ENCODE measurements at places on chromosomes 5 and 9.
A peak's percentile ranks its signal among the peaks of the same experiment; 100 is the strongest.

- DNase-seq, result no peak
These were observed 83.0 kb downstream of the OXCT1 start for GRCh38 chr5:41787265-41787664.

DNA sequence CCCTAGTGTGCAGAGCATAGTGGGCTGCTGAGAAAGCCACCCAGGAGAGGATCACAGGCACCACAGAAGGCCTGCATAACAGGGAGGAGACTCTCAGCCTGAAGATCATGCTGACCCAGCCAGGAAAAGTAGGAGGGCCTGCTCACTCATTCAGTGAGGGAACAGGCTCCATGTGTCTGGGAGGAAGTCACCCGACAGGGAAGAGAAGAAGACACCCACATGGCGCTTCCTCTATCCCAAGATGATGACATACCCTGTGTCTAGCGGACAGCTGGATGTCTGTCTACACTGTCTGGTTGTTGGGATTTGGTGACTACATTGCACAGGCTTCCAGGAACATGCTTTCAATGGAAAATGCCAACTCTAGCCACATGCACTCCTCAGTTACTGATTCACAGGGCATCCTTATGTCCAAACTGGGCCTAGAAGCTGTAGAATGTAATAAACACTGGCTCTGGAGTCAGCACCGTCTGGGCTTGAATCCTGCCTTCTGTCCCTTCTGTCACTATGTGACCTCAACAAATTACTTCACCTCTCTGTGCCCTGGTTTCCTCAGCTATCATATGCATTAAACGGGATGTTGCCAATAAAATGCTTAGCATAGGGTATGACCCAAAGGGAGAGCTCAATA is 47.6 kb downstream of the KLHL3 start:
- DNase-seq, result no peak

DNA sequence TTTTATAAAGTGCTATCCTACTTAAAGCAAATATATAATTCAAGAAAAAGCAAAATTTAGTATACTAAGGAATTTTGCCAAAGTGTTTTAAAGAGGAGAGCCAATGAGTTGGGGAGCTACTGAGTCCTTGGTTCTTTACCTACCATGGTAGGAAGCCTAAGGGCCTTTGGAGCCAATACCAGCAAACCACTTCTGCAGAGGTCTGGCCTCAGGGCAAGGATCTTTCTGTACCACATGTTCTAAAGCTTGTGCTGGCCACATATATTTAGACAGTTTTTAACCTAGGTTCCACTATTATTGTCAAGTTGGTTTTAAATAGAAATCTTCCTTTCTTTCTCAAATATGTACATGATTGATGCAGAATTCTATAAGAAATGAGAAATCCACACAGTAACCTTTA is 172.3 kb upstream of the NREP start:
- no peak for DNase-seq

DNA sequence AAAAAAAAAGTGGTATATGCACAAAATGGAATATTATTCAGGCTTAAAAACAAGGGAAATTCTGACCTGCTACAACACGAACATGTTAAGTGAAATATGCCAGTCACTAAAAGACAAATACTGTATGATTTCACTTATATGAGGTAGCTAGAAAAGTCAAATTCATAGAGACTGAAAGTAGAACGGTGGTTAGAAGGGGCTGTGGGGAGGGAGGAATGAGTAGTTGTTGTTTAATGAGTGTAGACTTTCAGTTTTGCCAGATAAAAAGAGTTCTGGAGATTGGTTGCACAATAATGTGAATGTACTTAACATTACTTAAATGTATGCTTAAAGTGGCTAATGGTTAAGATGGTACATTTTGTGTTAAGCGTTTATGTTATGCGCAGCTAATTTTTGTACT is 79.5 kb upstream of the IL12B start:
- no peak for DNase-seq

- DNase-seq, result no peak
These were observed 16.8 kb downstream of the ABCA1 start for GRCh38 chr9:104911032-104911607.

DNA sequence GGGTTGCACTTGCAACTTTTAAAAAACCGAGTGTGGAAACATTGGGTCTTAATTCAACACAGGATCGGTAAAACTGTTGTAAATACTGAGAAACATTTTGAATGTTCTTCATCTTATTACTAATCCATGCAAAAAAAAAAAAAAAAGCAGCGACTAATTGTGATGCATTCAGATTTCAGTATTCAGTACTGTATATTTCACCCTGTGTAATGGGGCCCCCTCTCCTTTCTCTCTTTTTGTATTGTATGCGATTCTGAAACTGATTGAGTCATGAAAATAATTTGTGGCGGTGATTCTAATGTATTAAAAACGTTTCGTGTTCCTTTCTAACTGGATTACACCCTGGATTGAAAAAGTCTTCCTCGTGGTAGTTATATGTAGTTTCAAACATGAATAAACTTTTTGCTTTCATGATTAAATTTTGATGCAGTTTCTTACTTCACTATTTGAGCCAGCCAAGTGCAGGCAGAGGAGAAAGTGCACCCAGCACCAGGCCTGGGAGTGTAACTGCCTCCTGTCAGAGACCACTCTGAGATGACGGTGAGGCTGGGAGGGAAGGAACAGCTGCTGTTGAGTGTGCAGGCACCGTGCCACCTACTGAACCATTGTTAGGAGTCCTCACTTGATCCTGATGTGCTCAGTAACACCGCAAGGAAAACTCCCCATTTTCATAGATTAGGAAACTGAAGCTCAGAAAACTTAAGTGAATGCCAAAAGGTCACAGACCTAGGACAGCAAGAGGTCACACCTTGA is 220.0 kb downstream of the PBX3 start:
- DNase-seq, result peak; percentile 58

- no peak for DNase-seq
These were observed 27.5 kb upstream of the FRMPD1 start for GRCh38 chr9:37623267-37623666.

GRCh38 chr9:16928179-16928945 is 57.9 kb upstream of the BNC2 start:
- peak; percentile 9 for DNase-seq

- no peak for DNase-seq
These were observed 125.1 kb upstream of the OSMR start for GRCh38 chr5:38720554-38721361.

GRCh38 chr9:114189823-114190562 is 34.7 kb downstream of the COL27A1 start:
- DNase-seq, result no peak

- no peak for DNase-seq
These were observed 116.1 kb upstream of the FSTL4 start for GRCh38 chr5:133728475-133728874.

- DNase-seq, result no peak
These were observed 80.2 kb downstream of the NTNG2 start for GRCh38 chr9:132241840-132242620.

GRCh38 chr5:114062932-114063867 is 298.7 kb upstream of the KCNN2 start:
- no peak for DNase-seq

GRCh38 chr9:134929193-134930158 is 11.8 kb upstream of the FCN1 start:
- DNase-seq, result no peak

DNA sequence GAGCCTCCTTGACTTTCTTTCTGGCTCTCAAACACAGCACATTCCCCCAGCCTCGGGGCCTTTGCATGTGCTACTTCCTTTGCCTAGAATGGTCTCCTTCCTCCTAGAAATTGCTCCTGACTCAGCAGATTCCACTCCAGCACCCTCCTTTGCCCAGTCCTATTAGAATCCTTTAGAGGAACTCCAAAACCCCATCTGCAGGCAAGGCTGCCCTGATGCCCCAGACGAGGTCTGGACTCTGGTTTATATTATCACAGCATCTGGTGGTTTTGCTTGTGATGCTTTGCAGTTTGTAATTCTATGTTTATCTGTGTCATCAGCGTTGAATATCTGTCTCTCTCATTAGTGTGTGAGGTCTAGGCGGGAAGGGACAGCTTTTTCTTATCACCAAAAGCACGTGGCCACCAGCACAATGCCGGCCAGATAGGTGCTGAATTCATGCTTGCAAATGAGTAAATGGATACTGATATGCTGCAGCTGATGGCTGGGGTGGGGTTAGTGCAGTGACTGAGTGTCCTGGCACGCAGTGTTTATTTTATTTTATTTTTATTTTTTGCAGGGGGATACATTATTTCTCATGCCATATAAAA is 30.0 kb upstream of the ANKH start:
- no peak for DNase-seq

DNA sequence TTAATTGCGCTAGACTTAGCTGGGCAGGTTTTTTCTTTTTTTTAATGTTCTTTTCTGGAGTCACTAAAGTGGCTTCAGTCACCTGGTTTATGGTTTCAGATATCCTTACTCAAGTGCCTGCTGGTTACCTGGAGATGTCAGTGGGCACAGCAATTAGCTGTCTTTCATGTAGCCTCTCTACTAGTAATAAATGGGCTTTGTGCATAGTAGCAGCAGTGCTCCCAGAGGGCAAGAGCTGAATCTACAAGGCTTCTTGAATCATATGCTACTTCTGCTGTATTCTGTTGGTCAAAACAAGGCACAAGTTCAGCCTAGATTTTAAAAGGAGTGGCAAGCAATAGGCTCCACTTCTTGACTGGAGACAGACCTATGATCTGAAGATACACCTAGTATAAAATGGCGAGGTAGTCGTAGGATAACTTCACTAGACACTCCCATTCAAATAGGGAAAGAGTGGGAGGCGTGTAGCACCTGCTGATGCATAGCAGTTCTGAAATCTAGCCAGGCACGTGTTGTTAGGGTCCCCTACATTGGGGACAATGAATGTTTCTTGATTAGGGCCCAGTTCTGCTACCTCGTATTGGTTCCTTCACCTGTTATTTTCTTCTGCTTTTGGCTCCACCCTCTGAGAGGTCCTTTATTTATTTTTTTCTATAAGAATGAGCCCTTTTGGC is 7.0 kb downstream of the SCAMP1 start:
- DNase-seq, result peak; percentile 15

DNA sequence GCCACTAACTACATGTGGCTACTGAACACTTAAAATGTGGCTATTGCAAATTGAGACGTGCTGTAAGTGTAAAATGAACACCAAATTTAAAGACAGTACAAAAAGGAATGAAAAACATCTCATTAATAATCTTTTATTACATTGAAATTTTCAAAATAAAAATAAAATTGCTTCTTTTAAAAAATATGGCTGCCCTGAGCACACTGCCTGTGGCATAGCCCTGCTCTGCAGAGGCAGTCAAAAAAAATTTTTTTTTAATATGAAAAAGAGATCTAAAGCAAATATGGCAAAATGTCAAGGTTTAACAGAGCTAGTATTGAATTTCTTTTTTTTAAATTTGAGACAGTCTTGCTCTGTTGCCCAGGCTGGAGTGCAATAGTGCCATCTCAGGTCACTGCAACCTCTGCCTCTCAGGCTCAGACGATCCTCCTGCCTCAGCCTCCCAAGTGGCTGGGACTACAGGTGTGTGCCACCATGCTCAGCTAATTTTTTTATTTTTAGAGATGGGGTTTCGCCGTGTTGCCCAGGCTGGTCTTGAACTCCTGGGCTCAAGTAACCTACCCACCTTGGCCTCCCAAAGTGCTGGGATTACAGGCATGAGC is 25.6 kb downstream of the CARNMT1 start:
- no peak for DNase-seq

DNA sequence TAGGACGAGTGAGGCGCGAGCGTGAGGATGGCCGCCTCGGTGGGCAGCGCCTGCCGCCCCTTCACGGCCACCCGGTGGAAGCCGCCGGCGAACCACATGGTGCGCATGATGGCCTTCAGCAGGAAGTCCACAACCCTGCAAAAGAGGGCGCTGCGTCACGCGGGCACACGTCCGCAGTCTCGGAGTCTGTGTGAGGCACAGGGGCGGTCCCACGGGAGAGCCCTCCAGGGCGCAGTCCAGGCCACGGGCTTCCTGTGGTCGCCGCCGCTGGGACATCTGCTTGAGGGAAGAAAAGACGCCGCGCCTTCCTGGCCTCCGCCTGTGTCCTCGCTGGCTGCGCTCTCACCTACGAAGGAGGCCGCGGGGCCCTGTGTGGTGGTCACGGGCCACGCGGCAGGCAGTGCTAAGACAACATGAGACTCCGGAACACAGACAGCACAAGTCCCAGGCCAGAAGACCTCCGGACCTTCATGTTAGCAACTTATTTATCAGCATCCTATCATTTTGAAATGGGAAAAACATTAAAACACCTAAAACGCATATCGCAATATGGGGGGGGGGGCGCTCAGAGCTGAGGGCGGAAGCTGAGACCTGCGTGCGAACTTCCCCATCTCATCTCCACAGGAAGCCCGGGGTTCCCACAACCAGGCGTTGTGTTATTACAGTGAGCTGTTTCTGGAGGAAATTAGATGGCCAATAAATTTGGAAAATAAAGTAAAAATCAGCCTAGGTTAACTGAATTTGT is 28.8 kb downstream of the LPCAT1 start:
- no peak for DNase-seq

GRCh38 chr5:6287176-6287575 is 91.2 kb downstream of the MED10 start:
- no peak for DNase-seq

GRCh38 chr9:98962861-98963260 is 19.2 kb downstream of the COL15A1 start:
- DNase-seq, result no peak

GRCh38 chr5:10635867-10636350 is 72.0 kb downstream of the ANKRD33B start:
- DNase-seq, result no peak

GRCh38 chr9:102124465-102124864 is 386.0 kb upstream of the GRIN3A start:
- no peak for DNase-seq

GRCh38 chr5:170630711-170631141 is 126.9 kb downstream of the KCNIP1 start:
- DNase-seq, result no peak

GRCh38 chr5:148090146-148090772 is 26.5 kb downstream of the SPINK5 start:
- DNase-seq, result no peak

- peak; percentile 59 for DNase-seq
These were observed 891.3 kb downstream of the TLE1 start for GRCh38 chr9:80797831-80798688.

DNA sequence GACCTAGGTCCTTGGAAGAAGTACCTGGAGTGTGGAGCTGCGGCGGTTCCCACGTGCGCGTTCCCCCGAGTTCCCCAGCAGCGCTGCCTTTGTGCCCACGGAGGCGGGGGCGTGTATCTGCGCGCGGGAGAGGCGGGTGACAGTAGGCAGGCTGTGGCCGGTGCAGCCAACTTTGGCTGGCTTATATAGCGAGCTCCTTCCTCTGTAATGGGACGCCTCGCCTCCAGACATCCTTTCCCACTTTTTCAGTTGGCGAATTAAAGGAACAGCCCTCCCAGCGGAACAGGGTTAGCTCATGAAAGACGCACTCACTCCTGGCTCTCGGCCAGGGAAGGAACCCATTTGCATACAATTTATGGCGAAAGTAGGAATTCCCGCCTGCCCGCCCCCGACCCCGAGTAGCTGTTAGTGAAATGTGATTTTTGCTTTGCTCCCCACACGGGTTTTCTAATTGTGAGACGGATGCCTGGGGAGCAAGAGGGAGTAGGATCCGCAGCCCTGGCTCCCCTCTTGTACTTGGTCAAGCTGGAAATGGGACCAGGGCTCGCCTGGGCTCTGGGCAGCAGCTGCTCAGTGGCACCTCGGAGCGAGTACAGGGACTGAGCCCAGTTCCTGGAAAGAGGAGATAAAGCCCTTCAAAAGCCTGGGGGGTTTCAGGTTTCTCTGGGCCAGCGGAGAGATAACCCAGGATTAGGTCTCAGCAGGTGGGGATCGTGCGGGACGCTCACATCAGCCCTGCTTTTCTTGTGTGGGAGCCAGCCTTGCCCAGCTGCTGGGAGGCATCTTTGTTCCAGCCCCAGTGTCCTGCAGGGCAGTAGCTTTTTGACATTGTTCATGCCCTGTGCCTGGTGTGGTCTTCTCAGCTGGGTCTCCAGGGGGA is at the start of gene TNC:
Gene TNC (minus strand): TSS at position 159 of the 880 bp plus-strand sequence. CDS start 27,139 bp downstream, outside the sequence.
- peak; percentile 83 for DNase-seq

- no peak for DNase-seq
These were observed 23.4 kb downstream of the FLT4 start for GRCh38 chr5:180625791-180626660.
